AG08395 (cell line): ENCODE measurements at places on chromosomes 11 and 22.
A peak's percentile ranks its signal among the peaks of the same experiment; 100 is the strongest.

DNA sequence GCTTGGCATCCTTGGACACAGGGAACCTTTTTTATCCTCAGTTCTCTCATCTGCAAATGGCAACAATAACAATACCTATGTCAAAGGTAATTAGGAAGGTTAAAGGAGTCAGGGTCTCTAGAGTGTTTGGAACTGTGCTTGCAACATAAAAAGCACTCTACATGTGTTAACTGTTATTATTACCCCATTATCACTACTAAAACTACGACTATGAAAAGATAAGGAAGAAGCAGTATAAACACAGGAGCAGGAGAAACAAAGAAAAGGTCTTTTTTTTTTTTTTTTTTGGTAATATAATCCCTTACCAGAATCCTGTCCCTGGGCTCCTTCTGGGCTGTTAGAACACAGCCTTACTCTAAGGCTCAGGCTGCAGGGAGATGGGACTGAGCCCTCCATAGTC, 348.2 kb downstream of the CADM1 start:
- no peak for DNase-seq

- DNase-seq: peak; percentile 80
These were observed 35.9 kb upstream of the HORMAD2 start for GRCh38 chr22:30044369-30044768.

GRCh38 chr11:100545970-100546369, 141.1 kb upstream of the ARHGAP42 start:
- DNase-seq: no peak

DNA sequence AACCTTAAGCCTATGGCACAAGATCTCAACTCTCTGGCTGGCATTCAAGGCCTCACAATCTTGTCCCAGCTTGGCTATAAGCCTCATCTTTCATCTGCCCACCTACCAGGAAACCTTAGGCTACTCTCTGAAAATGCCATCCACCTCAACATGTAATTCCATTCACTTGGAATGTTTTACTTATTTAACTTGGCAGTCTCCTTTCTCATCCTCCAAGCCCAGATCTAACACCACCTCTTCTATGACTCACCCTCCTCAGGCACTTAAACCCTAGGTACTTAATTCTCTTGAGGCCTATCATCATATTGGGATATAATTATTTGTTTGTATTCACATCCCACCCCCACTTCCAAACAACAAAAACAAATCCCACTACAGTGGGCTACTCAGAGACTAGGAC, 15.0 kb downstream of the POGLUT3 start:
- DNase-seq: no peak

GRCh38 chr22:49574205-49574880, 253.3 kb downstream of the BRD1 start:
- DNase-seq: no peak

DNA sequence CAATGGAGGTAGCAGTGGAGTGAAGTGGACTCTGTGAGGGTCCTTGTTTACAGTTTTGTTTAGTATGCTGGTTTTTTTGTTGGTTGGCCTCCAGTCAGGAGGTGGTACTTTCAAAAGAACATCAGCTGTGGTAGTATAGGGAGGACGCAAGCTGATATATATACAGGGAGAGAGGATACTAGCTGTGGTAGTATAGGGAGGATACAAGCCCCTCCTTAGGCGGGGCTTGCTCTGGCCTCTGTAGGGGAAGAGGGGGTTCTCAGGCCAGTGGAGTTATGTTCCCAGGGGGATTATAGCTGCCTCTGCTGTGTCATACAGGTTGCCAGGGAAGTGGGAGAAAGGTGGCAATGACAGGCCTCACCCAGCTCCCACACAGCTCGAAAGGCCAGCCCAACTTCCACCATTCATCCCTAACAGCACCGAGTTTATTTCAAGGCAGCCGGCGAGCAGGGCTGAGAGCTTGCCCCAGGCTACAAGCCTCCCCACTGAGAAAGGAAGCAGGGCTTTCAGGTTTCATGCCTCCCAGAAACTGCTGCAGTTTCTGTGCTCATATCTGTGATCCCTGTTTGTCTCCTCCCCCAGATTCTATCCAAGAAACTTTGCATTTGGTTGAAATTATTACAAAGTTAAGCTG, 10.4 kb downstream of the OR52E6 start:
- DNase-seq: no peak

GRCh38 chr11:44018127-44018521, 29.7 kb upstream of the ACCSL start:
- no peak for DNase-seq

- DNase-seq: no peak
These were observed at the start of gene TEX12 for GRCh38 chr11:112167145-112167544. TSS of gene TEX12 (plus strand) at chr11:112167372. CDS start at chr11:112169269, 1,897 bp downstream.

- peak; percentile 92 for DNase-seq
These were observed 77.1 kb upstream of the MTMR2 start for GRCh38 chr11:96001037-96001436.

- DNase-seq: peak; percentile 95
These were observed at the start of gene DGCR6L for GRCh38 chr22:20319745-20320658. TSS of gene DGCR6L (minus strand) at chr22:20320060. CDS start at chr22:20319988, 72 bp downstream.

GRCh38 chr11:91263496-91264365, 960.9 kb upstream of the FAT3 start:
- no peak for DNase-seq

GRCh38 chr11:216081-216974, 8.8 kb downstream of the RIC8A start:
- no peak for DNase-seq

DNA sequence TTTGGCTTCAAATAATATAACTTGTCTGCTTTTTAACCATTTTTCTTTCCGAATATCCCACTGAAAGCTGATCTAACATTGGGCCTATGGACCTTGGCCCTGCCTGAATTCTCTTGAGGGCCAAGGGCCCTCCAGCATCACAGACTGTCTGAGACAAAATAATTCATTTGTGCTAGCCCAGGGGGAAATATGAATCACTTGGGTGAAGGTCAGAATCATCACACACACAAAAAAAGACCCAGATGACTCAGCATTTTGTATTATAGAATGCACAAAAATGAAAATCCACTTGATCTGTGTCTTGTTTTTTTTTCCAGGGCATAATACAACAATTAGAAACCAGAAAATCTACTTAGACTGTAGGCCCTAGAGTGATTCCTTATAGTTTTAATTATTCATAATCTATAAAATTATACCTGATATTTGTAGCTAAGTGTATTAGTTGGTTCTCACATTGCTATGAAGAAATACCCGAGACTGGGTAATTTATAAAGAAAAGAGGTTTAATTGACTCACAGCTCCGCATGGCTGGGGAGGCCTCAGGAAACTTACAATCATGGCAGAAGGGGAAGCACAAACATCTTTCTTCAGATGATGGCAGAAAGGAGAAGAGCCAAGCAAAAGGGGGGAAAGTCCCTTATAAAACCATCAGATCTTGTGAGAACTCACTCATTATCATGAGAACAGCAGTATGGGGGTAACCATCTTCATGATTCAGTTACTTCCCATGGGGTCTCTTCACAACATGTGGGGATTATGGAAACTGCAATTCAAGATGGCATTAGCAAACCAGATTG, 15.6 kb upstream of the RDX start:
- no peak for DNase-seq

DNA sequence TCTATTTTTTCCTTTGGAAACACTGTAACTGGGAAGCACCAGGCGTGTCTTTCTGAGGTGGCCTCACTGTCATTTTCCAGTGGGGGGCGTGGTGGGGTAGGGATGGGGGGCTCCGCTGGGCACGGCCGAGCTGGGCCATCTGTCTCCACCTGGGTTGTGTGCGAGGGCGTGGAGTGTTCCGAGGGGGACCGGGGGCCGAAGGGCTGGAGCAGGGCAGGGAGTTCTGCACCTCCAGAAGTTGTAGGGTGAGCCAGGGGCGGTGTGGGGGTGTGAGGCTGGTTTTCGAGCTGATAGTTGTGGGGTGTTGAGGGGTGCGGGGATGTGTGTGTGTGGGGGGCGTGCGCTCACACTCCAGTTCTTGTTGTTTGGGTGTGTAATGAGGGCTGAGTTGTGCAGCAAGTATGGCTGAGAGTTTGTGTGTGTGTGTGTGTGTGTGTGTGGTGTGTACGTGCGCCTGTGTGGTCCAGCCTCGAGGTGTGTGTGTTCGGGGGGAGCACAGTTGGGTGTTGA, 10.8 kb downstream of the YPEL4 start:
- DNase-seq: no peak

- DNase-seq: no peak
These were observed 7.1 kb downstream of the INPPL1 start for GRCh38 chr11:72231396-72232259.

GRCh38 chr11:10208131-10208575, 85.9 kb downstream of the SBF2 start:
- peak; percentile 50 for DNase-seq

DNA sequence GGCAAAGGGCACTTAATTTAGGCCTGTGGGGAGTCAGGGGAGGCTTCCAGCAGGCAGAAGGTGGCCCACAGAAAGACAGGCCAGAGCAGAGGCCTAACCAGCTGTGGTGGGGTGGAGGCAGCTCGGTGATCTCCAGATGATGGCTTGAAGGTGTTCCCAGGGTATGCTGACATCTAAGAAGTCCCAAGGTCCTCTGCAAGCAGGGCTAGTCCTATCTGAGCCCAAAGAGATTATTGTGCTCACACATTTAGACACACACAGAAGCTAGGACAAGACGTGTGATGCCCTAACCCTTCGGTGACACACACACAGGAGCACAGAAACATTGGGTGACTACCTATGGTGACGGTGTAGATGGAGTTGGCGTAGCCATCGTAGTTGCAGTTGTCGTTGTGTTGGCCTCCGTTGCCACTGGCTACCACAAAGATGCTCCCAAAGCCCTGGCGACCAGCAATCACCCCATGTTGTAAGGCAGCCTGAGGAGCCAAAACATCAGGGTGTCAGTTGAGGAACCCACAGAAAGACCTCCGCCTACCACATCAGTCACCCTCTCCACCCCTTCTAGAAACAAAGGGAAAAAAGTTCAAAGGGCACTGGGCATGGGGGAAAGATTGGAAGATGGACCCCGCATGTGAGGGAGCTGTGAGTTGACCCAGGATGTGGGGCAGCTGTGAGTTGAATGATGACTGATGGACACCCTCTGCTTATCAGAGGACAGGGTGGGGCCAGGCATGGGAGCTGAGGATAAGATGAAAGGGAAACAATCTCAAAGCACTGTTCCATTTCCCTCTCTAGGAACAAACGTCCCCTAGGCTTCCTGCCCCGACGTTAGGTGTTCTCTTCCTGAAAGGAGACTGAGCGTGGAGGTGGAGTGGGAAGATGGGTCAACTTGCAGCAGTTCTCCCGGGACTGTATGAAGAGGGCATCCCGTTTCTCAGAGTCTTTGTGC, 7.9 kb downstream of the PCSK7 start:
- no peak for DNase-seq

DNA sequence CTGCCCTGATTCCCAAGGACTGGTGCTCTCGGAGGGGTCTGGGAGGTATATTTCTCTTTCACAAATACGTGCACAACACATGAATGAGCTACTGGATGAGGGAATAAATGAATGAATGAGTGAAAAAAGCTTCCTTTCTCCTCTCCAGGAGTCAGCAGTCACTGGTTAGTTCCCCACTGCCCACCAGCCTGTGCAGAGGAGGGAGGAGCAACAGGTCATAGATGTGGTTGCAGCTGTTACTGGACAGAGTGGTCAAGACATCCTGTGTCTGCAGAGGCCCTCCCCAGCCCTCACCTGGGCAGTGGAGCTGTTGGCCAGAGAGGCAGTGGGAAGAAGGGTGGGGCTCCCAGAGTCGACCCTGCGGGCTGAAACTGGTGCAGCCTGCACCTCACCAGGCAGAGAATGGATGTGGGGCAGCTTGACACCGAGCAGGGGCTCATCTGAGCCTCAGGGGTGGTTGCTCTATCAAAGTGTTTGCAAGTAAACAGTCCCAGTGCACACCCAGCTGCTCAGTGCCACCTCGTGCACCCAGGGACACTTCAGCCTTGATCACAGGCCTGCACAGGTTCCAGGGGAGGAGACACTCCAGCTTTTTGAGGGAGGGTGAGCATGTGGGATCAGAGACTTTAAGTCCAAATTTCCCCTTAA, 1.4 kb upstream of the VPREB1 start:
- no peak for DNase-seq

DNA sequence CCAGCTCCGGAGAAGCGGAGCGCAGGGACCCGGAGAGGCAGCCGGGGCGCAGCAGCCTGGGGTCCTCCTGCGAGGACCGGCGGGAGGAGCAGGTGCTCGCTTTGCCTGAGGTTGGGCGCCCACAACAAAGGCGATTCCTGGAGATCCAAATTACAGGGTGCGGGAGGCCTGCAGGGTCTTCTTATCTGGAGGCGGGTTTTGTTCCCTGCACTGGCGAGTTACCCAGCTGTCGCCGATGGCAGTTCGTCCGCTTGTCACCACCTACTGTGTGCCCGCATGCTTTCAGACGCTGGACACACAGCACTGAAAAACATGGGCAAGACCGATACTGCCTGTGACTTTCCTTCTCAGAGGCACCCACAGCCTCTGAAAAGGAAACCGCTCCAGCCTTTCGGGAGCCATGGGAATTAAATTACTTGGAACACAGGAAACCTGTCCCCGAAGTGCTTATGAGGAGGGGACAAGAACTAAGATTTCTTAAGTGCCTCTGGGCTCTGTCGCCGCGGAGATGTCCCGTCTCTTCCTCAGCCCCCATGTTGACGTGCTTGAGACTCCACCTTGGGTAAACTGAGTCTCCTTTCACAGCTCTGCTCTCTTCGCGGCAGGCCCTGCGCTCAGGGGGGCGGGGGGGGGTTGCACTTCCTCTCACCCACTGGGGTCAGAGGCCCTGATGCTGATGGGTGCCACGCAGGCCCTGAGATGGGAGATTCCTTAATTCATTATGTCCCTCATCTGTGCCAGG, 1.3 kb upstream of the ZFTA start:
- no peak for DNase-seq

DNA sequence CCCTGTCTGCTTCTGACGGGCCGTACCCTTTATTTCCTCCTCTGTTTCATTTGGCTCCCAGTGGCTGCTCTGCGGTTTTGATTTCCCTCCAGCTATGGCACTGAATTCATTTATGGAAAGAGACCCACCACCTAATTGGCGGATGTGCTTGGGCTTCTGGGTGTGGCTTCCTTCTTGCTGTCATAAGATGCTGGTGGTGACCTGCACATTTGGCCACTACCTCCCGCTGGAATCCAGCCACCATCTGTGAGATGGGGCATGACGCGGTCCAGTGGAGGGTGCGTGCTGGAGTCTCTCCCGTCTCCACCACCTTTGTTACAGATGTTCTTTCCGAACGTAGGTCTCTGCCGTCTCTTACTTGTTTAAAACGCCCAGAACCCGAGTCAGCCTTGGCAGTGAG, 47.7 kb upstream of the FADD start:
- no peak for DNase-seq

GRCh38 chr22:48824712-48825651, 1002.7 kb downstream of the BRD1 start:
- no peak for DNase-seq

DNA sequence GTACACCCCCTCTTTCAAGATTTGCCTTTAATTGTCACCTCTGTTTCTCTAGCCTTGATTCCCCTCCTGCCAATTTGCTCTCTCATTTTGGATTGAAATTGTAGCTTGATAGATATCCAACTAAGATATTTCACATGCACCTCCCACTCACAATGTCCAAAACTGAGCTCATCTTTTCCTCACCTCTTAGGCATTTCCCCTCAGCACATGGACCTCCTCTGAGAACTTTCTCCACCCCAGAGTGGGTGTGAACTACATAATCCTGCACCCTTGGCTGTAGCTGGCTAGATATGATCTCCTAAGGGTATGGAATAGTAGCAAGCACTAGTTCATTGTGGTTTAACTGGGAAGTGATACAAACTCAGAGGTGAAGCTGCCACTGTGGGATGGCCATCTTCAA, 91.5 kb upstream of the SESN3 start:
- DNase-seq: peak; percentile 73
